ENCODE measurements at places on chromosomes 4 and X. TPM values are rescaled to one million over a fixed set of nuclear protein-coding genes. Genes with fewer than 3 reads are reported as not detected.

- DNase-seq = peak; percentile 96
These were observed 21.6 kb downstream of the FABP2 start for GRCh38 chr4:119300101-119300978.

Gene PCDH10
- not detected for total RNA-seq

Gene NRK
- 0.27 TPM for total RNA-seq

Gene HTATSF1
- 68.8 TPM for total RNA-seq

Gene TLR6
- total RNA-seq = 1.3 TPM

- no peak for DNase-seq
These were observed 139.1 kb downstream of the COL4A6 start for GRCh38 chrX:108299101-108299591.

- DNase-seq = no peak
These were observed 68.7 kb upstream of the SPRY1 start for GRCh38 chr4:123327846-123328429.

GRCh38 chrX:127577884-127578283, 474.3 kb downstream of the ACTRT1 start:
- no peak for DNase-seq

- DNase-seq = no peak
These were observed 429.5 kb downstream of the GRID2 start for GRCh38 chr4:92733231-92733630.

DNA sequence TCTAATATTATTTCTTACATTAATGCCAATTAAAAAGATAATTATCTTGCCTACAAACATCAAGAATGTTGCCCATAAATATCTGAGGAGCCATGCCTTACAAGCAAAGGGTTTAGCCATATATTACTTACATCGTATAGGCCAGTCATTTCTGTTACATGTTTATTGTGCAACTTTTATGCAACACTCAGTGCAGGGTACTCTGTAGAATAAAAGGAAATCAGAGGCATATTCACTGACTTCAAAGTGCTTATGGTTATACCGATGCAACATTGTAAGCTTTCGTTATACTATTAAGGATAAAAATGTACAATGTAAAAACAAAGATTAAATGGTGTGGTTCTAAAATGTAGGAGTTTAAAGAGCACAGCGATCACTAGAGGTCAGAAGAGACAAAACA, 315.9 kb downstream of the PCDH10 start:
- DNase-seq = no peak

Gene UGT2B10
- total RNA-seq = not detected

Gene NKX3-2
- not detected for total RNA-seq

DNA sequence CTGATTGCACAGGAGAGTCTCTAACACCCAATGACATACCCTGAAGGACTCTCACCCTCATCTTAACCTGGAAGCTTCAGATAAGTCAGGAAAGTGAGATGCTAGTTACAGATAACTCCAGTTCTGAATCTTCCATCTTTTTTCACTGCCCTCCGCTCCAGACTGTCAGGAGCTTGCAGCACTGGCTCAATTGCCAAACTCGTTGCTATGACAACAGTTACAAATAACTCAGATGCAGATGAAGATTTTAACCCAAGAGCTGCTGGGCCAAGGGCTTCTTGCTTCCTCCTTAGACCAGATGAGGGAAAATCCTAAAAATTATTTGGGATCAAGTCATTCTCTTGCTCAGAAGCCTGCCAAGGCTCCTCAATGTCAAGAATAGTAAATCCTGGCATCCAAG, 109.1 kb upstream of the HUWE1 start:
- no peak for DNase-seq

DNA sequence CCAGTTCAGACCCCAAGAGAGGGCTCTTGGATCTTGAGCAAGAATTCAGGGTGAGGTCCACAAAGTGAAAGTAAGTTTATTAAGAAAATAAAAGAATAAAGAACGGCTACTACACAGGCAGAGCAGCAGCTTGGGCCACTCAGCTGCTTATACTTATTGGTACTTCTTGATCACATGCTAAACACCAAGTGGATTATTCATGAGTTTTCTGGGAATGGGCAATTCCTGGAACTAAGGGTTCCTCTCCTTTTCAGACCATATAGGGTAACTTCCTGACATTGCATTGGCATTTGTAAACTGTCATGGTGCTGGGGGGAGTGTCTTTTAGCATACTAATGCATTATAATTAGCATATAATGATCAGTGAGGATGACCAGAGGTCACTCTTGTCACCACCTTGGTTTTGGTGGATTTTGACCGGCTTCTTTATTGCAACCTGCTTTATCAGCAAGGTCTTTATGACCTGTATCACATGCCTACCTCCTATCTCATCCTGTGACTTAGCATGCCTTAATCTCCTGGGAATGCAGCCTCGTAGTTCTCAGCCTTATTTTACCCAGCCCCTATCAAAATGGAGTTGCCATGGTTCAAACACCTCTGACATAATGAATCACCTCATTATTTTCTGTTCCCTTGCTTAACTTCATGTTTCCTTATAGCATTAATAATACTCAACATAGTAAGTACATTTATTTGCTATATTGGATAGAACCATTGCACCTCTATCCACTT, 476.3 kb downstream of the DTHD1 start:
- no peak for DNase-seq

Gene MAOA
- 22.8 TPM for total RNA-seq

GRCh38 chr4:101421386-101421785, 74.1 kb upstream of the PPP3CA start:
- DNase-seq = no peak

Gene PAK3
- 0.44 TPM for total RNA-seq

Gene RTL9
- 0.64 TPM for total RNA-seq

GRCh38 chrX:15293451-15293850, 22.0 kb downstream of the ASB11 start:
- DNase-seq = no peak

- DNase-seq = peak; percentile 15
These were observed 98.9 kb downstream of the HPGD start for GRCh38 chr4:174423257-174423944.

DNA sequence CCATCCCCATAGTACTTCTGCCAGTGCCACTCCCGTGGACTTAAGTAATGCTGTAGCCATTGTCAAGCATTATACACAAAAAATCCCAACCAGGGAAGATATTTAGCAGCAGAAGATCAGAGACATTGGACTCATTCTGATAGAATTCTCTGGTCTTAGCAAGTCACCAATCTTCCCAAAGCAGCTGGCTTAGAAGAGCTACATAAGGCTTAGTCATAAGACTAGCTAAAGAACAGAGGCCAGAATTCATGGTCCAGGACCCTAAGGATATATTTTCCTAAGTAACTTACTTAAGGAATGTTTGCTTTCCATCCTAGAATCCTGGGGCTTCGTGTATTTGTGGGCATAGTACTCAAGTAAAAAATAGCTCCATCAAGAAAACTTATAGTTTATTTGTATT, 100.3 kb upstream of the SLIT2 start:
- DNase-seq = no peak

DNA sequence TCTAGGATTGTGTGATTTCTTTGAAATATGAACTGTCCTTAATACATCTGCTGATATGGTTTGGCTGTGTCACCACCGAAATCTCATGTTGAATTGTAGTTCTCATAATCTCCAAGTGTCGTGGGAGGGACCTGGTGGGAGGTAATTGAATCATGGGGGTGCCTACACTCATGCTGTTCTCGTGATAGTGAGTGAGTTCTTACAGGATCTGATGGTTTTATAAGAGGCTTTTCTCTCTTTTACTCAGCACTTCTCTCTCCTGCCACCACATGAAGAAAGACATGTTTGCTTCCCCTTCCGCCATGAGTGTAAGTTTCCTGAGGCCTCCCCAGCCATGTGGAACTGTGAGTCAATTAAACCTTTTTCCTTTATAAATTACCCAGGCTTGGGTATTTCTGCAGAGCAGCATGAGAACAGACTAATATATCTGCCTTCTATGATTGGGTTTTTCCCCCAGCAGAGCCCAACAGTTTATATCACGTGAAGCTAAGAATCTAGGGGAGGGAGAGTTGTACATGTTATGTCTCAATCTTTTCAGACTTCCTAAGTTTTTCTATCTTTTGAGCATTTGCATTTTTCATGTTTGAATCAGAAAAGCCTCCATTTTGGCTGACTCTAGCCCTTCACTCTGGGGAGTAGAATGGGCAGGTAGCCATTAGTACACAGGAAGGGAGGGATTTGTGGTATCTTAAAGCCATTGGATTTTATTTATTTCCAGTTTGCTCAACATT, 58.9 kb downstream of the PLAC1 start:
- no peak for DNase-seq

- no peak for DNase-seq
These were observed 610.7 kb upstream of the CPXCR1 start for GRCh38 chrX:88136328-88136727.

Gene KLKB1
- total RNA-seq = 0.29 TPM

DNA sequence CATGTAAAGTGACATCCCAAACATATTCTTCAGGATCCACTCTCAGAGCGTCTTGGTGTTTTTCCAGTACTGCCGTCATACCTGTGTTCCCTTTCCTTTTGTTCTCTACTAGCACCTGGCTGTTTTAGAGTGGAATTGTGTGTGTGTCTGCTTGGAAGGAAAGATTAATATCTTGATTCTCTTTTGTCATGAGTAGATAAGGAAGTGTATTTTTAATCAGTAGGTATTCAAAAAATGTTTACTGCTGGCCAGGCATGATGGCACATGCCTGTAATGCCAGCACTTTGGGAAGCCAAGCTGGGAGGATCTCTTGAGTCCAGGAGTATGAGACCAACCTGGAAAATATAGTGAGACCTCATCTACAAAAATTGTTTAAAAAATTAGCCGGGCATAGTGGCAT, 198.8 kb downstream of the CBR4 start:
- DNase-seq = no peak

- DNase-seq = no peak
These were observed 283.9 kb downstream of the ANKRD50 start for GRCh38 chr4:124428648-124429047.

- DNase-seq = no peak
These were observed 33.0 kb upstream of the HMX1 start for GRCh38 chr4:8904666-8905065.

Gene NAP1L3
- 0.23 TPM for total RNA-seq

Gene TMEM129
- 27.6 TPM for total RNA-seq

GRCh38 chrX:70454441-70455365, 10.1 kb downstream of the DLG3 start:
- no peak for DNase-seq

DNA sequence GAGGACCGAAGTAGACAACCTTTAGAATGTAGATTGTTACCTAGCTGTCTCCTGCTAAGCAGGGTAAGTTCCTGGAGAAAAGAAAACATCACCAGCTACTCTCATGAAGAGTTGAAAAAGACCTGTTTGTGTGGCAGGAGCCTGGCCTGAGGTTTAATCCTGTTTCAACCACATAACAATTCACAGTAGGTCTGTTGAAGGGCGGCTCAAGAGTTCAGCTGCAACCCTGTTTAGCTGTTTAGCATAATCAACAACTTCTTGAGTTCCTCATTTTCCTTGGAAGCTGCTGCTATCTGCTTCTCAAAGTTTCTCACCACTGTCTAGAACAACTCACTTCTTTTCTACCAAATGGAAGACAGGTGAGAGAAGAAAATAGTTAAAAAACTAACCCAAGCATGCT, 170.4 kb upstream of the TET2 start:
- no peak for DNase-seq

DNA sequence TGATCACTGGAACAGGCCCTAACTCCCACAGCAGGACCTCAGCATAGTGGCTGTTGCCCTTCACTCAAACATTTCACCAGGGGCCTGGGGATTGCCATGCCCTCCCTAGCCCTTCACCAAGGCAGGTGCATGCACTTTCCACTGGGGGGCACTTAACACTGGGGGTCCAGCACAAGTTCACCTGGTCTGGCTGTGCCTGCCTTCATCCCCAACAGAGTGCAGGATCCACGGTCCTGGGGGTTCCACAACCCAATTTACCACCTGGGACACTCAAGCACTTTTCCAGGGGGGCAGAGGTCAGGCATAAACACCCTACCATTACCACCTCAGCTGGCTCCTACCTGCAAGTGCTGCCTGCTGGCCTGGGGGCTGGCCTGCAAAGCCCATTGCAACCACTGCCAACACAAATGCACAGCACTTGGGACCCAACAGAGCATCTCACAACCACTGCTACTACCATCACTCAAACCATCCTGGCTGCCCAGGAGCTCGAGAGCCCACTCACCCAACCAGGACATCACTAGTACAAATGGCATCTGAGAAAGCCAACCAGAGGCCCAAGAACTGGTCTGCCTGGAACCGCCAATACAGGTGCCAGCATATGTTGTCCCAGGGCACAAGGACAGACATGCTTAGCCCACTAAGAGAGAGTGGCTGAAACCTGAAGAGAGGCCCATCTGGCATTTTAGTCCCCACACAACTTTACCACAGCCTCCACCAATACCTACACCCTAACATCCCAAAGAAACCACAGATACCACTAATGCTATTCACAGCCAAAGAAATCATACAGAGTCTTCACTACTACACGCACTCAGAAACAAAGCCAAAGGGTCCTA, 43.1 kb downstream of the NAT8L start:
- no peak for DNase-seq

GRCh38 chr4:78331965-78332364, 219.6 kb upstream of the ANXA3 start:
- DNase-seq = no peak

DNA sequence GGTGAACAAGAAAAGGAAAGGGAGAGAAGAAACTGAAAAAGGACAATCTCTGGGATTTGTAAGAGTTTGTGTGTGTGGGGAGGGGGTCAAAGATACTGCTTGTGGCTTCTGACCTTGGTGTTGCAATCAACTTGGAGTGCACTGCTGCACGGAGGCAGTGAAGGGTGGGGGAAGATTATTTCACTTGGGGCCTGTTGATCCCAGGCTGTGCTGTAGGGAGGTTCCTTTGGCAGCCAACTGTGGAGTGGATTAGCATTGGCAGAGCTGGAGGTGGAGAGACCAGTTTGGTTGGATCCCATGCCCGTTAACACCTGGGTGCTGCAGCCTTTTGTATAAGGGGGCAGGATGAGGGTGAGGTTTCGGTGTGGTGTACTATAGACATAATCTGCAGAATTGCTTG, 38.2 kb downstream of the AFF1 start:
- peak; percentile 54 for DNase-seq

DNA sequence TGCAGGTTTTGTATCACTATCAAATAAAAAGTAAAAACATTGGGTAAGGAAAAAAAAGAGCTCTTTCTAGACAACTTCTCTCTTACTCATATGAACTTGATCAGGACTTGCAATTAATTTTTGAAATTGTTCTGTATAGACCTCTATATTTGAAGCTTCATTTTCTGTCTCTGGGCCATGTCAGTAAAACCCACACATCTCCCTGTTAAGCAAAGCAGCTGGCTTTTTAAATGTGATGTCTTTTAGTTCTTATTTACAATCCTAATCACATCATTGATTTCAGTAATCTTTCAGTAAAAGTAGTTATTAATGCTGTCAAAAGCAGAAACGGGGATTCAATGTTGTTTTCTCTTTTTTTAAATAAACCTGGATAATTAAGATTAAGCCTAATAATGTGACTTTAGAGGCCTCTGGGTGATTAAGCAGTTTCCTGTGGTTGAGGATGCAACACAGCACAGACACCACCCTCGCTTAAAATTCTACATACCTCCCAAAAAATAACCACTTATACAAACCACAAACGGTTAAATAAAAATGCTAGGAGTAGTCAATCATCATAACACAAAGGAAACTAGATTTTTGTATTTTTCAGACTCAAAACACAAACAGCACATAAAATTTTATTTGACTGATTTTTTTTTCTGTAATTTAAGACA, 5.2 kb upstream of the PCDH10 start:
- no peak for DNase-seq

Gene CACNA1F
- total RNA-seq = not detected

- no peak for DNase-seq
These were observed 59.6 kb upstream of the GPR174 start for GRCh38 chrX:79084923-79085322.
